ENCODE measurements at places on chromosomes 2 and 18.

- DNase-seq = no peak
Observed at GRCh38 chr2:205054789-205055188, 509.5 kb downstream of the PARD3B start.

- no peak for DNase-seq
Observed at GRCh38 chr18:41323044-41323443, 632.0 kb upstream of the PIK3C3 start.

DNA sequence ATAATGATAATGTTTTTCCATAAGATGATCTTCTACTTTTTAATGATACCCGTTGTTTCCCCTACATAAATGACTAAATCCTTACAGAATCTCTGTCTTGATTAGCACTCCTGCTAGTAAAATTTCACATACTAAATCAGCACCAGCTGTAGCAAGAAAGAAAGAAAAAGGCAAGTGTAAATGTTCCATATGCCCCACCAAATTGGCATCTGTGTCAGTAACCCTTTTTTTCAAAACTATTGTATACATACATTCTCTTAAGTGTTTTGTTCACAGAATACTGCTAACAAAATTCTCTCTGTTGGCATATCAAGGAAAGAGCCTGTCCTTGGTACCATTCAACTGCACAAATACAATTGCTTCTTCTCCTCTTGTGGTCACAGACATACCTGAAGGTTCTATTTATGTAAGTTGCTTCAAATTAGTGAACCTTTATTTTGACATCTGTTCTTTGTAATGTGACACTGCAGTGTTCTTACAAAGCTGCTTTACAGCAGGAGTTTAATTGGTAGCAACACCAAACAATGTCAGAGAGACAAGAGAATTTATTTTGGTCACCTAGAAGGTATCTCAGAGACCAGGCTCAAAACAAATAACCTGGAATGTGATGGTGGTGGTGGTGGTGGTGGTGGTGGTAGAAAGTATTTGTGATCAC lies 641.9 kb downstream of the ZEB2 start:
- no peak for DNase-seq

- no peak for DNase-seq
Observed at GRCh38 chr2:158187908-158188307, 86.2 kb downstream of the UPP2 start.

DNA sequence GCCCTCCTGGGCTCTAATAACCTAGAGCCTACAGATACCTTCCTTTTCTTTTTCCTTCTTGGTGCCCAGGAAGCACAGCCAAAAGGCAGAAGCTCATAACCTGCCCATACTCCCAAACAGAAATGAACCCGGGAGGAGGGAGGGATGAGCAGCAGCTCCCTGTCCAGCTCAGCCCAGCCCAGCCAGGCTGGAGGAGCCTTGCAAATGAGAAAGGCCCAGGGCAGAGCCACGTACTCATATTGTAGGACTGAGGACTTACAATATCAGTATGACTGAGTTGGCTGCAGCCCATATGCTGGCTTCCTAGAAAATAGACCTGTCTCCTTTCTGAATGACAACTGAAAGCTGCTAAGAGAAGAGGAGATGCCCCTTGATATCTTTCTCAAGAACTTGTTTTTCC lies 21.7 kb downstream of the PKDCC start:
- no peak for DNase-seq

DNA sequence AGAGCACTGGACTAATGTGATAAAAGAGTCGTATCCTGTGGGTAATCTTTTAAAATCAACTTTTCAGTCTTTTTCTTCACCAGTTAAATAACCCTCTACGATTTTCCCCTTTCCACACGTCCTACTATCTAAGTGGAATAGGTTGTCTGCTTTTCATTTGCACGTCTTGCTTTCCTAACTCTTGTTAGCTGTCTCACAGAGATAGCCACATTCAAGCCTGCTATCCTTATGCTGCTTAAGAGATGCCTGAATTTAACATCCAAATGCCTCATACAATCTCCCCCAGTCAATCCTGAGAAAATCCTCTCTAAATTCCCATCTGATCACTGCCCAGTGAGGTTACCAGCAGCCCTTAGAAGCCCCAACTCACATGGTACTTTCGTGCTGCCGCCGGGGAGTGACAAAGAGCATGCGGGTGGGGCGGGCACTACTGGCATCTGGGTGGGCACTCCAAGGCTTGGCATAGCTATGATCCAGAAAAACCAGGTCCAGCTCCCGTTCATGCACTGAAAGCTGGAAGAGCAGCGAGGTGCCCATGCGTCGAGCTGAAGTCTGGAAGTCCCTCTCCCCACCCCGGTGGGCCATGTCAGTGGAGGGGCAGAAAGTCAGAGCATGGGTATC lies 1.5 kb downstream of the KANSL3 start:
- DNase-seq = no peak

GRCh38 chr2:233803292-233803911 lies 25.3 kb downstream of the MROH2A start:
- no peak for DNase-seq

DNA sequence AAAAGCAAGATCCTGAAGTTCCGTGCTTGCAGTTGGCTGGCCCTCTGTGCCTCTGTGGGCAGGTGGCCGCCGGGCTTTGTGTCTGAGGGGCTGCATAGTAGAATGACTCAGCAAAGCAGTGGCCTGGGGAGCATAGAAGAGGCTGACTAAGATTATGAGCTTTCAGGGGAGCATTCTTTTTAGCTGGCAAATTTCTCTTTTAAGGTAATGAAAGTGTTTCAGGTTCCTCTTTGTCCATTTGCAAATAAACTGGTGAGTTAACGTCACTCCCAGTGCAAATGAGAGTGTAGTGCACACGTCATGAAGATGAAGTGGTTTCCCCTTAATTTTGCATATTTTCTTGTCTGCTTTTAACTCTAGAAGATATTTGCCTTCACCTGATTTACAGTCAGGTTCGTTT lies 98.6 kb downstream of the BCL2L11 start:
- peak; percentile 35 for DNase-seq

DNA sequence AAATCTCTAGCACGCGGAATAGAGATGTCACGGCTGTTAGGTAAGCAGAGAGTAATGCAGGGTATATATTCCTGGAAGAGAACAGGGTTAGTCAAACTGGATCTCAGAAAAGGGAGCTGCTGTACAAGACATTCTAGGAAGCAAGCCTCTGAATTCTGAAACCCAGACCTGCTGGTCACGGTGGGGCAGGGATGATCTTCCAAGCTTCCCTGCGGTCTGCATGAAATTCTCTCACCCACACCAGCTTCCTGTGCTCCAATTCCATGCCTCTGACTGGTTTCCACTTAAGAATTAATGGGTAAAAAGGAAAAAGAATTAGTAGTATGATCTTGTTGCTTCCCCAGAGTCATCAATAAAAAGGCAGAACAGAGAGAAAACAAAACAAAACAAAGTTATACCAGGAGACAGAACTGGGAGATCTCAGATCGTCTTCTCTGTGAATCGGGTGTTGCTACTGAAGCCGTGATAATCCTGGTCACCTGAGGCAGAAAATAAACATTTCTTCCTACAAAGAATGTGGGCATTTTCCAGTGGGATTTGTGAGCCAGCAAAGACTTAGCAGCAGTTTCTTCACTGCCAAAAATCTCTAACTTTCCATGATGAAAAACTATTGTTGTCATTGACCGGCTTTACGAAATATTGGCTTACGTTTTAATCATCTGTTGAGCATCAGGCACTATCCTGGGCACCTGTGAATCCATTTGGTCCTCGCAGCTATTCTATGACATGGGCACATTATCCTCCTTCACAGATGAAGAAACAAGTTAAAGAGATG lies 5.3 kb upstream of the CYP27C1 start:
- DNase-seq = no peak

GRCh38 chr2:217166241-217166850 lies 306.5 kb upstream of the TNP1 start:
- no peak for DNase-seq
